Right ventricle myocardium inferior (tissue), 1 donor: ENCODE measurements at places on chromosomes 7 and 10. TPM values are rescaled to one million over a fixed set of nuclear protein-coding genes. Genes with fewer than 3 reads are reported as not detected.

GRCh38 chr7:107660381-107661080 lies at the start of gene SLC26A4:
TSS of gene SLC26A4 (plus strand) at chr7:107660828. CDS start at chr7:107661642, 814 bp downstream.
- peak; percentile 66 for DNase-seq

GARIN1A gene
- 1.8 TPM for total RNA-seq

CLDN4 gene
- not detected for total RNA-seq

GRCh38 chr7:112266595-112267270 lies 60.2 kb downstream of the ZNF277 start:
- no peak for DNase-seq

GRCh38 chr7:98250789-98251188 lies 1.2 kb downstream of the TECPR1 start:
- no peak for DNase-seq

MKI67 gene
- 2.1 TPM for total RNA-seq

SUN3 gene
- total RNA-seq, result not detected

- no peak for DNase-seq
These were observed 101.5 kb downstream of the ARHGAP22 start for GRCh38 chr10:48503293-48503911.

DNA sequence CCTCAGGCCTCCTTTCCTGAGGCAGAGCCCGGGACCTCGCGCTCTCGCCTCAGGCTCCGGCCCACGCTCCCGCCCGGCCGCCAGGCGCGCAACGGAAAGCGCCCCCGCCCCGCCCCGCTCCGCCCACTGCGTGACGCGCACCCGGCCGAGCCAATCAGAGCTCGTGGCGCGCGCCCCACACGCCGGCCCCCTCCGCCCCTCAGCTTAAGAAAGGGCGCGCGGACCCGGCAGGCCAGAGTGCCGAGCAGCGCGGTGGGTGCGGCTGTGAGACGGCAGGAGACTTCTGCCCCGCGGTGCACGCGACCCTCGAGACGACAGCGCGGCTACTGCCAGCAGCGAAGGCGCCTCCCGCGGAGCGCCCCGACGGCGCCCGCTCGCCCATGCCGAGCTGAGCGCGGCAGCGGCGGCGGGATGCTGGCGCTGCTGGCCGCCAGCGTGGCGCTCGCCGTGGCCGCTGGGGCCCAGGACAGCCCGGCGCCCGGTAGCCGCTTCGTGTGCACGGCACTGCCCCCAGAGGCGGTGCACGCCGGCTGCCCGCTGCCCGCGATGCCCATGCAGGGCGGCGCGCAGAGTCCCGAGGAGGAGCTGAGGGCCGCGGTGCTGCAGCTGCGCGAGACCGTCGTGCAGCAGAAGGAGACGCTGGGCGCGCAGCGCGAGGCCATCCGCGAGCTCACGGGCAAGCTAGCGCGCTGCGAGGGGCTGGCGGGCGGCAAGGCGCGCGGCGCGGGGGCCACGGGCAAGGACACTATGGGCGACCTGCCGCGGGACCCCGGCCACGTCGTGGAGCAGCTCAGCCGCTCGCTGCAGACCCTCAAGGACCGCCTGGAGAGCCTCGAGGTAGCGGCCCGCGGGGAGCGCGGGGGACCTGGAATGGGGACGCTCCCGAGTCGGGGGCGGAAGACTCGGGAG lies at the start of gene NPTX2:
Gene NPTX2, plus strand, starts transcription at position 235 of the 909 bp plus-strand sequence. Its CDS starts 177 bp downstream, at position 412.
- no peak for DNase-seq

GRCh38 chr10:131141207-131141606 lies 170.3 kb downstream of the TCERG1L start:
- DNase-seq, result no peak

FAM3C gene
- 40.2 TPM for total RNA-seq

MGAM2 gene
- total RNA-seq, result 0.11 TPM

DNA sequence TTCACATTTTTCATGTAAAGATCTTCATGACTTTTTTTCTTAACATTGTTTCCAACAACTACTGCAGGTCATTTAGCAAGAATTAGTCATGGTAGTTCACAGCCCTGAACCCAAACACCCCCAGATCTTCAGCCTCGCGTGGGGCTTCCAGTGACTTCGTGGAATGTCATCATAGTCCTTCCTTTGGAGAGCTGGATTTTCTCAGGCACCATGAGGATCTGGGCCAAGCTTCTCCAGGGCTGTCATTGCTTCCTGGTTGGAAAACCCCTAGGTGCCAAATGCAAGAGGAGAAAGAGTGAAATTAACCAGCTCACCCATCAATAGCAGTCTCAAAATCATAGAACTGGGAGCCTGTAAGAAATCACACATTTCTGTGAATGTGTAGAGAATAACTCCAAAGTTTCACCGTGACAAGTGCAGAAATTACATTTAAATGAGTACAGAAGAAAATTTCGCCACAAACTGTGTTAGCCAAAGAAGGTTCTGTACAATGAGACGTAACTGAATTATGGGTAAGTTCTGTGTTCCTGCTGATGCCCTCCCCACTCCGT lies 175.4 kb downstream of the CELF2 start:
- DNase-seq, result no peak

UCMA gene
- total RNA-seq, result not detected

- no peak for DNase-seq
These were observed 354.9 kb downstream of the PLXNA4 start for GRCh38 chr7:132221356-132221755.

GRCh38 chr10:1356349-1356748 lies 300.2 kb downstream of the WDR37 start:
- DNase-seq, result no peak

DNA sequence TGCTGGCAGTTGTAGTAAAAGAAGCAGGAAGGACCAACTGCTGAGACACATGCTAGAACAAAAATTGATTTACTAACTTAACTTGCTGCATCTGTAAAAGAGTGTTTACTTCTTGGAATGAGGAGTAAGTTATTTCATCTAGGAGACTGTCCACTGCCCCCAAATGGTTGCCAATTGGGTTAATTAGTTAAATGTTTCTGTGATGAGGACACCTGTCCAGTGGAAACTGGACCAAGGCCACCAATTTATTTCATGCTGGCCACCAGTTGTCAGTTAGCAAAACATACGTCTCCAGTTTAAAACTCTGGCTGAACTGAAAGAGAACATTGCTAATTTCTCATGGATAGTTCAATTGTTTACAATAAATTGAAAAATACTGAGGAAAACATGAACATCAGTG lies 191.7 kb downstream of the PPP1R9A start:
- no peak for DNase-seq

DNA sequence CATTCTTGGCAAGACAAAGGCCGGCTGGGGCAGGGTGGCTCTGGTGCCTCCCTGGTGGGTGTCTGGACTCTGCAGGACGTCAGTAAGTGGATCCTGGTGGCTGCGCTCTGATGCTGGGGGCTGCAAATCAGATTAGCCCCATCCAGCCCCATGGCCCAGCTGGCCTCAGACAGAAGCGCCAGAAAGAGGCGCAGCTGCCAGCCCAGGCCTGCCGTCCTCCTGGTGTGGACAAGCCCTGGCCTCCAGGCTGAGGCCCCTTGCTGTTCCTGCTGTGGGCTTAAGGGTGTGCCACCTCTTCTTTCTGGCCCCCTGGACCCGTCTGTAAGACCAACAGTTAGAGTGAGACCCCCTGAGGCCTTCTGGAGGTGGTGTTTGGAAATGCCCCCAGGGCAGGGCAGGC lies 5.9 kb upstream of the LFNG start:
- DNase-seq, result no peak

- no peak for DNase-seq
These were observed 290.3 kb upstream of the NFE2L3 start for GRCh38 chr7:25861601-25862260.

MMD2 gene
- not detected for total RNA-seq

GRCh38 chr7:78140109-78140508 lies 341.5 kb downstream of the PHTF2 start:
- no peak for DNase-seq

NFKB2 gene
- total RNA-seq, result 15.1 TPM

DNA sequence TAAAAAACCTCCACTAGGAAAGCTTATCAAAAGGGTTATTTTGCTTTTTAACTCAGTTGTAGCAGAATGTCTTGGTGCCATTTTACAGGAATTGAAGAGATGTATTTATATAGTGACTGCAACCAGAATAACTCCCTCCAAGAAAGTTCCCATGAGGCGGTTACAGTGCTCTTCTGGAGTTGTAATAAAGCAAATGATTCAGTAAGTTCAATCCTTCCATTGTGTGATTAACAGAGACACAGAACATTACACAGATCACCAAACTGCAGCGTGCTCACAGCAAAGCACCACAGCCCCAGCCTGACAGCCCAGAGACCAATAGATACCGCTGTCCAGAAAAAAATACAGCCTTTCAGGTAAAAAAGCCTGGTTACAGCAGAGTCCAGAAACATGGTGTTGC lies 21.9 kb upstream of the CABCOCO1 start:
- no peak for DNase-seq

DNA sequence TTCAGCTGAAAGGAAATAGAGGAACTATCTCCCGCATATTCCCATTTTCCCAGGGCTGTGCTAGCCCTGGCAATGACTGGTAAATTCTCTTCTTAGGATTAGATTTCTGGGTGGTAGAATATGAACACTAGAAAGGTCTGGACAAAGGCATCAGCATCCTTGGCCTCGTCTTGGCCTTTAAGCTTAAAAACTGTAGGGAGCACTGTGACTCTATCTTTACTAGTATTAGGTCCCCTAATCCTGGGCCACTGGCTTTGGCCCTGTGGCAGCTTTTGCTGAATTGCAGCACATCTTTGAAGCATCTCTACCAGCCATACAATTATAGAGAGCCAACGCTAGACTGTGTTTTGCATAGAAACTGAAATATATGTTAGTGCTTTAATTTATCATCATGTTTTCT lies 41.5 kb upstream of the EBLN1 start:
- DNase-seq, result no peak

DNA sequence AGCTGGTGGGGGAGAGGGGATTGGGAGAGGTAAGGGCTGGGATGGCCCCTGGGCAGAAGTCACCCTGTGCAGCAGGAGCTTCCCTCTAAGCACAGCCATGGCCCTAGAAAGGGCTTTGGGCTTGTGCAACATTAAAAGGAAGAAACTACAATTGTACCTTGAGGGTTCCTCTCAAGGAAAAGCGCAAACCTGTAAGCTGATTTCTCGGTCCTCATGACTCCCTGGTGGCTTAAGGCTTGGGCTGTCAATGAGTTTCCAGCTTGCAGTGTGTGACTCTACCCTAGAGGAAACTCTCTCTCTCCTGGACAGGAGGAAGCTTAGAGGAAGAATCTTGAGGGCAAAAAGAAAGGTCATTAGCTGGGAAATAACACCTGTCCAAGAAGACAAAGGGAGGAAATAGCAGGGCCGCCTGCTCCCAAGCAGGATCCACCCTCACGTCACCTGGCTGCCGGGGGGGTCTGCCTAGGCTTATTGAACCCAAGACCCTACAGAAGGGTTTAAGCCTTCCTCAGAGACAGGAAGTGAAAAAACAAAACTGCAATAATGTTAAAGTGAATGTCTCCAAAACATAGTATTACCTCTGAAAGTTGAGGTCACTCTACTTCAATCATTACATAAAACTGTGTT lies 112.5 kb downstream of the WDR11 start:
- DNase-seq, result no peak

DNA sequence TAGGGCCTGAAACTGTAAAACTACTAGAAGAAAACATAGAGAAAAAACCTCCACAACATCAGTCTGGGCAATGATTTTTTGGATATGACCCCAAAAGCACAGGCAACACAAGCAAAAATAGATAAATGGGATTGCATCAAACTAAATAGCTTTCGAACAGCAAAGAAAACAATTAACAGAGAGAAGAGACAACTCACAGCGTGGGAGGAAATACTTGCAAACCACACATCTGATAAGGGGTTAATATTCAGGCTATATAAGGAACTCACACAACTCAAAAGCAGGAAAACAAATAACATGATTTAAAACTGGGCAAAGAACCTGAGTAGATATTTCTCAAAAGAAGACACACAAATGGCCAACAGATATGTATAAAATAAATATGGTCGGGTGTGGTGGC lies 7.7 kb upstream of the GSTK1 start:
- DNase-seq, result no peak

- DNase-seq, result peak; percentile 86
These were observed 52.0 kb upstream of the FIGNL1 start for GRCh38 chr7:50502001-50502684.

PRF1 gene
- total RNA-seq, result 4.3 TPM

GRCh38 chr10:132129431-132129830 lies 57.3 kb upstream of the DPYSL4 start:
- no peak for DNase-seq

DNA sequence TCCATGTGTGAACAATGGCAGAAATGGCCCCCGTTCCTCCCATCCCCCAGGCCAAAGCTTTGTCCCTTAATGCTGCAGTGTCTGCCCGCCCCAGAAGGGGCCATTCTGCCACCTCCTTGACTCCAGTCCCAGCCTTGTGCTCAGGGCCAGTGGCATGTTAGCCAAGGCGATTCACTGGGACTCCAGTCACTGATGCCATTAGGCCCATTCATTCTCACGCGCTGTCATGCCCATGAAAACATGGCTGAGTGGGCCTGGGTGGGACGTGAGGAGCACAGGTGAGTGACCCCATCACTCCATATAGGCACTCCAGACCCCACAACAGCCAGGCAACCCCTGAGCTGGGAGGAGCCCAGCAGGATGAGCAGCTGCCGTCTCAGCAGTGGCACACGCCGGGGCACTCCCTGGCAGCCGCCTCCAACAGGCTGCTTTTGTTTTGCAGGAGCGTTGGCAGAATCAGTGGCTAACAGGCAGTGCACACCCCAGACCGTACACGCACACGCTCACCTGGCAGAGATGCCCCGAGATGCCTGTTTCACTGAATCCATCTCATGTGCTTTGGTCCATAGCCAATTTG lies 79.5 kb downstream of the TCERG1L start:
- DNase-seq, result no peak

DNA sequence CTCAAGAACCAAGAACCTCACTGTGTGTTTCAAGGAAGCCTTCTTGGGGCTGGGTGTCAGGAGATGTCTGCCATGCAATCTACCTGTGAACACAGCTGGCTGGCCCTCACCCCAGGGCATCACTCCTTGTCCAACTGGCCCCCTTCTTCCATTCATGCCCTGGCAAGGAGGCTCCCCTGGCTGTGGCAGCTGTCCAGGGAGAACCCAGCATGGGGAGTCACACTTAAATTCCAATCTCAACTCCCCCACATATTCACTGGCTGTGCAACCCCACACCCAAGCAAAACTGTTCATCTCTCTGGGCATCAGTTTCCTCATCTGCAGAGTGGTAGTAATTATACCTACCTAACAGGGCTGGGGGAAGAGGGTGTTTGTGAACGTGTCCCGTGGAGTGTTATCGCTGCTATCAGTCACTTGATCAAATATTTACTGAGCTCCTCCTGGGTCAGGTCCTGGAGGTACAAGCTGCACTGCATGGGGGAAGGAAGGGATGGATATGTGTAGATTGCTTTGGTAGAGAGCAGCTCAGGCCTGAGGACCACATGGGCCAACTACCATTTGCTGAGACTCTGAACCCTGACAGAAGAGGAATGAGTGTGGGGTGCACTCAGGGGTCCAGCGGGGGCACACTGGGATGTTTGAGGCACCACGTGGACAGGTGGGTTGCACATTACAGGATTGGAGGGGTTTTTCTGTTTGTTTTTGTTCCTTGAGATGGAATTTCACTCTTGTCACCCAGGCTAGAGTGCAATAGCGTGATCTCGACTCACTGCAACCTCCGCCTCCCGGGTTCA lies 2.1 kb upstream of the GPRIN2 start:
- no peak for DNase-seq

MCM10 gene
- 0.62 TPM for total RNA-seq

GRCh38 chr10:15067154-15067553 lies 21.4 kb downstream of the ACBD7 start:
- DNase-seq, result no peak
